Midbrain (tissue), 1 donor: ENCODE measurements at places on chromosomes 5 and 9.
A peak's percentile ranks its signal among the peaks of the same experiment; 100 is the strongest.

DNA sequence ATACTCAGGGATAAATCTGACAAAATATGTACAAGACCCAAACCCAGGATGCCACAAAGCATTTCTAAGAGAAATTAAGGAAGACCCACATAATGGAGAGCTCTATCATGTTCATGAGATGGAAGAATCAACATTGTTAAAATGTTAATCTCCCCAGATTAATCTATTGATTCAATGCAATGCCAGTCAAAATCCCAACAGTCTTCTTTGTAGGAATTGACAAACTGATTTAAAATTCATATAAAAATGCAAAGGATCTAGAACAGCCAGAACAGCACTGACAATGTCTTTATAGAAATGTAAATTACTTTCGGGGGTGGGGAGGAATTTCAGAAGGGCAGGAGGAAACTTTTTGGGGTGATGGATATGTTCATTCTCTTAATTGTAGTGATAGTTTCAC, 281.6 kb upstream of the SEMA6A start:
- no peak for DNase-seq

GRCh38 chr9:124510650-124511425, 3.6 kb upstream of the NR5A1 start:
- DNase-seq: no peak

DNA sequence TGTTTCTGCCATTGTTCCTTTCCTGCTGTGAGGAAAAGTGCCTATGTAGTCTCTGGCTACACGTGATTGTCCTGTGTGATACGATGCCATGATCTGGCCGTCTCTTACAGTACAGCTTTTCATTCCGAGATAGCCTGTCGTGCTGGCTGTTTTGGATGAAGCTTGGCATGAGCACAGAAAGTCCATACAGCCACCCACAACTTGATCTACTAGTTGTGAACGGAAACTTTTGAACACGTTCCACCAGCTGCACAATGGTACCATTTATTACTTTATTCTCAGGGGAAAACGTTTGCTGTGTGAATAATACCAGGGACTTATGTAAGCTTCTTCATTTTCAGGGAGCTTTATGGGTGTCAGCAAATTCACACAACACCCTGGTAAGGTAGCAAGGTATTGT, 217.6 kb upstream of the ANKRD55 start:
- DNase-seq: no peak

DNA sequence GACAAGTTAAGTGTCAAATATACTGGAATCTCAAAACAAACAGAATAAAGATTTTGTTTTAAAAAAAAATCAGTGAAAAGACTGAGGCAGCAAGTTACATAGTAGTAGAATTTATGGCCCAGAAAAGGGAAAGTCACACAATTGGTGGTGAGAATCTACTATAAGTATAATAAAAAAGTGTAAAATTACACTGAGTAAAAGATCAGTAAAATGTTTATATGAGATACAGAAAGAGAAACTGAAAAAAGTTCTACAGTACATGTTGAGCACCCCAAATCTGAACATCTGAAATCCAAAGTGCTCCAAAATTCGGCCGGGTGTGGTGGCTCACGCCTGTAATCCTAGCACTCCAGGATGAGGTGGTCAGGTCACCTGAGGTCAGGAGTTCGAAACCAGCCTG, 15.0 kb downstream of the AGTPBP1 start:
- DNase-seq: no peak

GRCh38 chr5:29662876-29663275, 1530.6 kb upstream of the CDH6 start:
- DNase-seq: no peak

- no peak for DNase-seq
Observed at GRCh38 chr5:163260961-163261360, 176.4 kb upstream of the CCNG1 start.

DNA sequence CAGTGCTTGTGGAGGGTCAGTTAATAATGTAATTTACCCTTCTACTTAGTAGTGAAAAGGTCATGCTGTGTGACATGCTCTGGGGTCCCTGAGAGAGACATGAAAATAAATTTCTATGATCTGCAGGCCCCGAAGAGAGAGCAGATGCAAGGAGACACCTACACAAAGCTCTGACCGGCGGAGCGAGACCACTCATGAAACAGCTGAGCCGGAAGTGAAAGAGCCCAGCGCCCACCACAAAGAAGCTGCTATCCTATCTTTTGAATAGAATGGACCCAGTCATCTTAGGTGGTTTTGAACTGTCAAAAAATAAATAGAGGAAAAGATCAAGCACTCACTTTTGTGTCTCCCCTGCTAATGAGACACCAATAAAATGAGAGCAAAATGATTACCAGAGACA, 190.0 kb downstream of the MED10 start:
- no peak for DNase-seq

- no peak for DNase-seq
Observed at GRCh38 chr5:135472141-135472540, 20.0 kb upstream of the TIFAB start.

DNA sequence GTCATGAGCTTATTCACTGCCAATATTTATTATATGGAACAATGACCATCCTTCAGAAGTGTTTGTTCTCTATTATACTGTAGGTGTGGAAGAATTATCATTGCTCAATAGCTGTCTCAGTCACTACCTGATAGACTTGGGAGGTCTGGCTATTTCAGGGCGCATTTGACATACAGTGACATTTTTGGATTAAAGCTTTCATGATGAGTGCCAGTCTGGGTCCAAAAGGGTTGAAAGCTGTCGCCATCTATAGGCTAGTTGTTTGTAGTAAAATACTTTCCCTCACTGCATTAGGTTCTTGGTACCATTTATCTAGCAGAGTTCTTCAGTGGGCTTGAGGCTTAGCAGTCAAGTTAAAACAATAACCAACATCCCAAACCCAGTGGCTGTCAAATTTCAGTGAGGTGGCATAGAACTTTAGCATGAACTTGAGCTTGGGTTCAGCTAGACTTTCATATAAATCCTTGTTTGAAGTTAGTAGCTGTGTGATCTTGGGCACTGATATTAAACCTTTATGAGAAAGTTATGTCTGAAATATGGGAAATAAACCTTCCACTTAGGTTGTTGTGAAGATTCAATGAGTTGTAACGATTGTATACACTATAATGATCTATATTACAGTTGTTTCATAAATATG, 110.5 kb upstream of the CDKN2B start:
- no peak for DNase-seq

- no peak for DNase-seq
Observed at GRCh38 chr9:125646217-125646616, 60.8 kb downstream of the MAPKAP1 start.

DNA sequence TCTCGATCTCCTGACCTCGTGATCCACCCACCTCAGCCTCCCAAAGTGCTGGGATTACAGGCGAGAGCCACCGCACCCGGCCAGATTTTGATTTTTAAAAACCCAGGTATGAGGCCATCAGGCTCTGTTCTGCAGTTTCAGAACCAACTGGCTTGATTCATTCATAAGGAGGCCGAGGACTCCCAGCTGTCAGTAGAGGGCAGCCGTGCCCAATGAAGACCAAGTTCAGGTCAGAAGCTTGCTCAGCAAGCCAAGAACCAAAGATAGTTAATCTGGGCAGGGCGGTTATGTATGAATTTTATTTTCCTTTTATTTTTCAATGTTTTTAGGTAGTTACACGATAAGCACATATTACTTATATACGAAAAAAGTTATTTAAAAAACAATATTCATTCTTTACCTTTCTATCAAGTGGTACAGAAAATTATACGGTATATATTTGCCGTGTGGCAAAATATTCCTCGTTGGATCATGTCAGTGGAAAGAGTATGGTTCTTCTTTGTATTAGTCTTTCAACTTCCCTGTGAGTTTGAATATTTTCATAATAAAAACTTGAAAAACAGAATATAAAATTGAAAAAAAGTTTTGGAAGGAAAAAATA, 18.0 kb downstream of the MGAT1 start:
- DNase-seq: peak; percentile 80

DNA sequence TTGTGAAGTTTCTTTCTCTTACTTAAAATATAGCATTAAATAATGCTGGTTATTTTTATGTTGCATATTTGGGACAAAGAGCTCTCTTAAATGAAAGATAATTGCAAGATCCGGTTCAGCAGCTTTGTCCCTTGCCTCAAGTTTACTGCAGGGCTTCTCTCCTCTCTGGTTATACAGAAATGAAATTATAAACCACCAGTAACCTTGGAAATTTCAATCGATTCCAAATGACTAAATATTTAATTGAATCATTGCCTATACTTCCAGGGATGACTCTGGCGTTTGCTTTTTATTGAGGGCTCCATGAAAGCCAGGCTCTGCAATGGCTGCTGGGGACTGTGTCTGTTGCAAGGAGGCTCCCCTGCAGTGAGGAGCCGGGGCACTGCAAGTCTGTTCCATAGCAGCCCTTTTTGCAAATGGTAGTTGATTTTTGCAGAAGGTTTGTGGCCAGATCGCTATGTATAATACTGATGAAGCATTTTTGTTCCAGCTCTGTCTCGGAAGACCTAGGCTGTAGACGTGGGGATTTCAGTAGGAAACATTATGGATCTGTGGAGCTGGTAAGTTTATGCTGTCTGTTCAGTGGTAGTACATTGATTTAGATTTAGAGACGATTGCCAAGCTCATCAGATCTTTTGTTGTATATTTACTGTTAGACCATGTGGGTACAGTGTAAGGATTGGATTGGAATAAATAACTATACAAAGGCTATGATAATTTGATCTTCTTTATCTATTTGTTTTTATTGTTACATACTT, at the start of gene GARNL3:
TSS of gene GARNL3 (plus strand) at position 313 of the 758 bp plus-strand sequence. CDS start at position 417, 104 bp downstream.
- peak; percentile 47 for DNase-seq
